Stimulated activated CD4-positive, alpha-beta T cell treated with anti-CD3 and anti-CD28 coated beads, Interleukin-4, amount 100 ng/mL, for 4 hours (primary cell): ENCODE measurements at places on chromosomes 1 and 21.

DNA sequence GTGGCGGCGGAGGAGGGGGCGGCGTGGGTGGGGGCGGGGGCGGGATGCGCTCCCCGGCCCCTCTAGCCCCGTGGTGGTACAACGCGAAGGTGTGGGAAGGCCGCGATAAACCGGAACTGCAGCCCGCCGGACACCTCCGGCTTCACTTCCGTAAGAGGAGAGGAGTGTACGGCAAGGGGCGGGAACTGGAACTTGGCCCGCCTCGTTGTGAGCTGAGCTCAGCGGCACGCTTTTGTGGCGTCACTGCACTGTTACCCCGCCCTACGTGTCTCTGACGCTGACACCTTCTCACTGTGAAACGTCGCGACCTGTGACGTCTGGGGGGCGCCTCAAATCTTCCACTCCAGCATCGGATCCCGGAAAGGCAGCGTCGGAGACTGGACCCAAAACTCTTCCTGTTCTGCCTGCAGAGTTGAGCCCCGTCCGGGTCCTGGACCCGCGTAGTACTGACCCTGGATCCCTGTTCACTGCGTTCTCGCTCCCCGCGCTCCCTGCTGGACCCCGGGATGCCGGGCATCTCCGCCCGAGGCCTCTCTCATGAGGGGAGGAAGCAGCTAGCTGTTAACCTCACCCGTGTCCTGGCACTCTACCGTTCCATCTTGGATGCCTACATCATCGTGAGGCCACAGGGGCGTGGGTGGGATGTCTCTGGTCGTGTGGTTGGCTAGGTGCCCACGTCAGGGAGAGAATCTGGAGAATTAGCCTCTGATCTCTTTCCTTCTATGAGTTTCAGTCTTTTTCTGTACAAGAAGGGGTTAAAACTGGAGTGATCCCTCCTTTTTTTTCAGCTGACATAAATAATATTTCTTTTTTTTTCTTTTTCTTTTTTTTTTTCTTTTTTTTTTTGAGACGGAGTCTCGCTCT, at the start of gene ISG20L2:
TSS of gene ISG20L2 (minus strand) at position 168 of the 864 bp plus-strand sequence. CDS start 1,114 bp downstream, outside the sequence.
- DNase-seq: peak; percentile 89

DNA sequence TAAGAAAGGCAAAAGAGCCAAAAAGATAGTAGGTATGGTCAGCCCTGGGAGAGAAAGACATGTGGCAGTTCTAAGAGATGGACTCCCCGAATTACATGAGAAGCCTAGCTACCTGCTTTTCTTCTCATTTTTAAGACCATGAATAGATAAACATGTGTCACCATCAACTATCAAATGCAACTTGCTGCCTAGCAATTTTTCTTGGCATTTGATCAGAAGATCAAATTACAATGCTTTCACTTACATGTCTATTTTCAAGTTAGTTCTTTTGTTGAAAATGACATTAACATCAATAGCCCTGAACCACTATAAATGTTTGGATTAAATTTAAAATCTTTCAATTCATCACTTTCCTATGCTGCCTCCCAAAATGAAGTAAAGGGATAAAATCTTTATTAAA, 212.3 kb downstream of the HHIPL2 start:
- no peak for DNase-seq

GRCh38 chr1:17375651-17376050, 3.7 kb downstream of the PADI6 start:
- DNase-seq: no peak

DNA sequence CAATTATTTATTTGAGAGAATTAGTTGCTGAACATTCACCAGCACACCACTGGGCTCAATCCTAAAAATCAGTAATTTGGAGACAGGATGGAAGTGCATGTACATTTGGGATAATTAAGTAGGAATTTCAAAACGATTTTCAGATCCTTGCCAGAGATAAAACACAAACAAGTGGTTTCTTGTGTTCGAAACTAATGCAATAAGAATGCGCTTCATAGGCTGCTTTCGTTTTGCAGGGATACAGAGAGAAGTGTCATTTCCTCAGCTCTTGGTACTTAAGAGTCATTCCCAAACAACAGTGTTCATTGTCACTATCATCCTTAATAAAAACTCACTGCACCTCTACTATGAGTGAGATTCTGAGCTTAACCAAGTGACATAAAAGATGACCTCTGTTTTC, 20.6 kb upstream of the USP24 start:
- DNase-seq: no peak

DNA sequence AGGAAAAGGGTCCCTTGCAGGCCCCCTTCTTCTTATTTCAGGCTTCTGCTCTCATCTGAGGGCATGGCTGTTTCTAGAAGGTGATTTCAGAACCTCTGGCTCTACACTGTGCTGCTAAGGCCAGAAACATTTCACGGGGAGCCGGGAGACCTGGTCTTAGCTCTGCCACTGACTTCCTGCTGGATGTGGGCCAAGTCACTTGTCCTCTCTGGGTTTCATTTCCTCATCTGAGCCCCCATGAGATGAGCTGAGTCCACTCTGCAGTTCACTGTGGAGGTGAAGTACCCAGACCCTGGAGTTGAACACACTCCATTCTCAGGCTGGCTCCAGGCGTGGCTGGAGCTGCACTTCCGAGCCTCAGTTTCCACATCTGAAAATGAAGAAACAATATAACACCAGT, 2.1 kb downstream of the PADI1 start:
- DNase-seq: no peak

GRCh38 chr21:34280959-34281358, 82.8 kb upstream of the KCNE2 start:
- DNase-seq: no peak

DNA sequence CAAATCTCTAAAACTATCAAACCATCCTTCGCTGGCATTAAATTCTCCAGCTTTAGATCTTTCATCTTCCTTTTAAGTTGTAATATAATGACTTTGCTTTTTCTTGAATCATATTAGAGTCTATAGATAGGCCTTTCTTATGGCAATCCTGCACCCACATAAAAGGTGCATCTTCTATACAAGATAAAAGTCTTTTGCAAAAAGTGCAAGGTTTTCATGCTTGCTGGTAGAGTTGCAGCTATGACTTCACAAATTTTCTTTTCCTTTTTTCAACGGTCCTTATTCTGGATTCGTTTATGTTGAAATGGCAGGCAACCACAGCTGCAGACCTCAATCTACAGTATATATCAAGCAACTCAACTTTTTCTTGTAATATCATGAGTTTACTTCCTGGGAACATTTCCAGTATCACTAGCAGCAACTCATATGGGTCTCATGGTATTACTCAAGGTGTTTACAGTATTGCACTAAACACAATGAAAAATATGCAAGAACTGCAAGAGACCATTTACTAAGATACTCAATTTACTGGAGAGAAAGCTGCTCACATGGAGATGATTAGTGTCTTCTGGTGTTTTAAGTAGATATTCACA, 22.1 kb downstream of the OMA1 start:
- DNase-seq: no peak

- DNase-seq: no peak
Measured at GRCh38 chr1:214557952-214558735, 6.7 kb upstream of the PTPN14 start.

DNA sequence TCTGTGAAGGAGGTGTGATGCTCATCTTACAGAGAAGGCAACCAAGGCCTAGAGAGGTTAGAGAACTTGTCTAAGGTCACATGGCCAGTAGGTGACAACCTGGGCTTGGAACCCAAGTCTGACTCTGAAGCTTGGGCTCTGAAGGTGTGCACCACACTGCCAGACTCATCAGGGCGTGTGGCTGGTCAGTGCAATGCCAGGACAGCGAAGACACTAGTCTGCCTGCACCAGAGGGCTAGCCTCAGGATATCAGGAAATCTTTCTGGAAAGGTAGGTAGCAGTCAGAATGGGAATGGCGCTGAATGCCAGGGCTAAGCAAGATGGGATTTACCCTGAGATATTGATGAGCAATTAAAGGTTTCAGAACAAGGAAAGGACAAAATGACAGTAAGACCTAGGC, 34.9 kb downstream of the ELK4 start:
- DNase-seq: no peak

GRCh38 chr1:4633346-4633745, 21.1 kb upstream of the AJAP1 start:
- no peak for DNase-seq

DNA sequence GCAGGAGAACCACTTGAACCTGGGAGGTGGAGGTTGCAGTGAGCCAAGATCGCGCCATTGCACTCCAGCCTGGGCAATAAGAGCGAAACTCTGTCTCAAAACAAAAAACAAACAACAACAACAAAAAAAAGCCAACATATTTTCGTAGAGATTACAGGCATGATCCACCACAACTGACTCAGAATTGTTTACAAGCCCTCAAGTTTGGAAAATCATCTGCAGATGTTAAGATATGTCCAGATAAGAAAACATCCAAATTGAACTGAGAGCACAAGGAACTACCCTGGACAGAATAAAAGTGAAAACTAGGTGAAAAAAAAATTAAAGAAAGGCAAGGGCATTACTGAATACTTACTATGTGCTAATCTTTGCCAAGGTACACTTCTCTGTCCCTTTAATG, 89.8 kb upstream of the WLS start:
- no peak for DNase-seq

DNA sequence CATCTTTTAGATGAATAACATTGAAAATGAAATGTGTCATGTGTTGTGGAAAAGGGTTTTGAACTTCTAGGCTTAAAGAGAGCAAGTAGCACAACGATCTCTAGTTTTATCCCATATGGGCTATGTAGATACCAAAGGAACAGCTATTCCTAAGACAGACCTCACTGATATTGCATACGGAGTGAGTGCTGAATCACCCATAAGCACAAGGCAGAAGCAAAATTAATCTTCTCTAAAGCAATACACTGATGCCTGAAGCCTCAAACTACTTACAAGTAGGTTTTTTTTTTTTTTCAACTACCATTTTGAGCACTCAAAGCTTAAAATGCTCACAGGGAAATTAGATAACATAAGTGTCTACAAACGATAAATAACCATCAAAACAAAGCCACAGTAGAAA, 5.0 kb upstream of the KMO start:
- no peak for DNase-seq

GRCh38 chr21:27526451-27526850, 559.6 kb upstream of the ADAMTS5 start:
- no peak for DNase-seq

GRCh38 chr1:25126562-25126961, 105.7 kb downstream of the SYF2 start:
- no peak for DNase-seq

DNA sequence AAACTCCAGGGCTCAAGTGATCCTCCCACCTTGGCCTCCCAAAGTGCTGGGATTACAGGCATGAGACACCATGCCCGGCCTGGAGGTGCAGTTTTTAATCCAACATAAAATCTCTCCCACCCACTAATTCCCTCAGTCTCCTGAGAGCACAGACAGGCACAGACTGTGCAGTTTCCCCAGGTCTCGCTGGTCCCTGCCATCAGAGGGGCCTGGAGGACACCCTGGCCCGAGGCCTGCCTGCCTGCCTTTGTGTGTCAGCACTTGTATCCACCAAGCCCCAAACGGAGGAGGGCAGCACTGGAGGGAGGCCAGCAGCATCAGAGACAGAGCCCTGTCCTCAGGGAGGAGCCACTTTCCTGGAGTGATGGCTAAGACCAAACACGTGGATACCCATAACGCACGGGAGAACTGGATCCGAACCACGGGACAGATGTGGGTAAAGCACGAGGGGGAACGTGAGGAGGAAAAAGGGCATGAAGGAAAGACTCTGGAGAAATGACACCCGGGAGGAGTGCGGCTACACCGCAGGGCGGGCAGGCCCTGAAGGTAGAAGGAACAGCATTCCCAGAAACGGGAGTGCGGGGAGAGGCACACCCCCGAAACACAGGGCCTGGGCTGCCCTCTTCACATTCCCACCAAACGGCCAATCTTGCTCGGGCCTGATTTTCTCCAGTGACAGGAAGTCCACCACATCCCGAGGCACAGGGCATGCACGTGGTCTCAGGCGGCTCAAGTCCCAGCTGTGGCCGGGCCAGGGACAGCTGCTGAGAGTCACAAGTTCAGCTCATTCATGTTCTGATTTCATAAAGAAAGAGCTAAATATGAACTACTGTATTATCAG, 29.7 kb downstream of the NPHP4 start:
- no peak for DNase-seq

GRCh38 chr1:210653771-210654170, 325.1 kb downstream of the HHAT start:
- no peak for DNase-seq

DNA sequence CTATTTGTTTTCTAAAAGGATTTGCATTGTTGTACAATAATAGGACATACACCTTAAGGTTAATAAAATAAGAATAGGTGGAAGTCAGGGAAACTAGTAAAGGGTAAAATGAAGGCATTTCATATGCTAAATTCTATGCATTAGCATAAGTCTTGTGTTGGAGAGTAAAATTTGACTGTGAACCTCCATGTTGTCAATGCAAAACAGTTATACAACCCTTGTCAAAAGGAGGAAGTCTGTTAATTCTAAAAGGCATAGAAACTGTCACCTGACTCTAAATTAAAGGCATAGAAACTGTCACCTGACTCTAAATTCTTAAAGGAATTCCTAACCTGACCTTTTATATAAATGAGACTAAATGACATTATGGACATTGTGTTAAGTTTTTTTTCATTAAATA, 291.8 kb downstream of the OLFM3 start:
- no peak for DNase-seq

DNA sequence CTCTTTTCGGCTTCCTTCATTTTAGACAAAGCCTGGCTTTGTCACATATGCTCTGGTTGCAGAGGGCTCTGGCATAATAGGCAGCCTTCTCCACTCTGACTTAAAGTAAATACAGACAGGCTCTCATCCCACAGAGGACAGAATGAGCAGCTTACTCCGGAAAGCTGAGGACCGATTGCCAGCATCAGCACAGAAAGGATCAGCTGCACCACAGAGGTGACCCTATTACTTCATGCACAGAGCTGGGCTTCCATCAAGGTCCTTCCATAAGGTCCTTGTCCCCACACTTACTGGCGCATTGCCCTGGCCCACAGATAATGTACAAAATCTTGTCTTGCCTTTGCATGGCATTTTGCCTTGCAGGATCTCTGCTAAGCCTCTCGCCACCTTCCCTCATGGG, 67.6 kb downstream of the SEC16B start:
- DNase-seq: no peak

GRCh38 chr21:44293551-44294231, 6.2 kb upstream of the PFKL start:
- DNase-seq: no peak
